ENCODE measurements at places on chromosomes 3 and 15. TPM values are rescaled to one million over a fixed set of nuclear protein-coding genes. Genes with fewer than 3 reads are reported as not detected.
A peak's percentile ranks its signal among the peaks of the same experiment; 100 is the strongest.

DNA sequence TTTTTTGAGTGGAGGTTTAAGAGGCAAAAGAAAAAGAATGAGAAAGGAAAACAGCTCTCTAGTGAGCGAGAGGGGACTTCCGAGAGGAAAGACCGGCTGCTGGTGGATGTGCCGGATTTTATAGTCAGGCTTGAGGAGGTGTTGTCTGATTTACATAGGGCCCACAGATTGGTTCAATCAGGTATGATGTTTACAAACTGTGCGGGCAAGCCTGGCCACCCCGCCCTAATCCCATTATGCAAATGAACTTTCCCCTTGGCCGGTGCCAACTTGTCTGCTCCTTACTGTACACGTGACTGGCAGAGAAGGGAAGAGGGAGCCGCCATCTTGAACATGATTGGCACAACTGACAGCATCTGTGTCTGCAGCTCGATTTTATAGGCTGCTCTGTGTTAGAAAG is 44.7 kb downstream of the FAM43A start:
- H3K36me3 ChIP-seq: no peaks in the 10 kb centered on the region
- no peaks in the 10 kb centered on the region for H3K27me3 ChIP-seq
- no peak for DNase-seq
- H3K27ac ChIP-seq: no peak overlapping the region

TSPAN3 gene
- total RNA-seq: 92.1 TPM

DPPA2 gene
- not detected for total RNA-seq

DNA sequence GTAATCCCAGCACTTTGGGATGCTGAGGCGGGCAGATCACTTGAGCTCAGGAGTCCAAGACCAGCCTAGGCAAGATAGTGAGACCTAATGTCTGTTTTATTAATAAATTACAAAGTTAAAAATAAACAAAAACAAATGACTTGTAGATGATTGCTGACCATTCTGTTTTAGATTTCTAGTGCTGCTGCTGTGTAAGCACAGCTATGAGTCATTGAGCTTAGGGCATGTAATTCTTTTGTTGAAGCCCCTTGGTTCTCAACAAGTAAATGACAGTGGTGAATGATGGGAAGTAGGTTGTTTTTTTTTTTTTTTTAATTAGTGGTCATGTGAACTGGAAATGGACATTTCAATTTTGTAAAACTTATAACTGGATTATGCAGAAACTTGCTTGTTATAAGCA is 63.3 kb downstream of the LEO1 start:
- no peaks in the 10 kb centered on the region for H3K4me1 ChIP-seq
- DNase-seq: no peak

SOX14 gene
- total RNA-seq: not detected

GRCh38 chr3:38283810-38284755 is 2.0 kb downstream of the SLC22A14 start:
- no peak overlapping the region for H3K27ac ChIP-seq
- no peak for DNase-seq
- H3K4me3 ChIP-seq: no peak overlapping the region
- no peaks in the 10 kb centered on the region for H3K36me3 ChIP-seq
- H3K4me1 ChIP-seq: no peaks in the 10 kb centered on the region

- no peaks in the 10 kb centered on the region for H3K36me3 ChIP-seq
- H3K4me3 ChIP-seq: no peak overlapping the region
- H3K4me1 ChIP-seq: peaks cover 16% of the 10 kb centered on the region
- DNase-seq: no peak
- no peaks in the 10 kb centered on the region for H3K27me3 ChIP-seq
- H3K27ac ChIP-seq: no peak overlapping the region
Observed at GRCh38 chr3:115082260-115082659, 64.8 kb downstream of the ZBTB20 start.

GRCh38 chr3:138441742-138442141 is 7.3 kb downstream of the ESYT3 start:
- H3K27ac ChIP-seq: no peak overlapping the region
- H3K4me3 ChIP-seq: no peak overlapping the region
- no peak for DNase-seq
- no peaks in the 10 kb centered on the region for H3K27me3 ChIP-seq
- no peaks in the 10 kb centered on the region for H3K36me3 ChIP-seq

- no peak overlapping the region for H3K27ac ChIP-seq
- H3K4me1 ChIP-seq: no peaks in the 10 kb centered on the region
- H3K36me3 ChIP-seq: no peaks in the 10 kb centered on the region
- no peak overlapping the region for H3K4me3 ChIP-seq
- DNase-seq: no peak
- peaks cover 60% of the 10 kb centered on the region for H3K27me3 ChIP-seq
Observed at GRCh38 chr3:45218578-45219390, 7.3 kb downstream of the TMEM158 start.

GRCh38 chr3:159765030-159765859 is 223.4 kb upstream of the IL12A start:
- H3K4me1 ChIP-seq: peaks cover 7% of the 10 kb centered on the region
- no peaks in the 10 kb centered on the region for H3K27me3 ChIP-seq
- DNase-seq: peak; percentile 91
- peak overlapping the region; percentile 95 for H3K27ac ChIP-seq
- peaks cover 2% of the 10 kb centered on the region for H3K36me3 ChIP-seq

RASL12 gene
- 20.1 TPM for total RNA-seq

- H3K27me3 ChIP-seq: no peaks in the 10 kb centered on the region
- no peaks in the 10 kb centered on the region for H3K36me3 ChIP-seq
Observed at GRCh38 chr3:128605091-128606046, 45.2 kb downstream of the RPN1 start.

- no peak overlapping the region for H3K27ac ChIP-seq
- no peaks in the 10 kb centered on the region for H3K36me3 ChIP-seq
- H3K4me1 ChIP-seq: peaks cover 29% of the 10 kb centered on the region
- no peak for DNase-seq
- H3K27me3 ChIP-seq: peaks cover 100% of the 10 kb centered on the region
- no peak overlapping the region for H3K4me3 ChIP-seq
Observed at GRCh38 chr3:147407498-147408187, 1.3 kb upstream of the ZIC4 start.

GRCh38 chr3:18438586-18438985 is 13.4 kb upstream of the SATB1 start:
- no peak for DNase-seq
- peaks cover 4% of the 10 kb centered on the region for H3K4me1 ChIP-seq
- H3K36me3 ChIP-seq: no peaks in the 10 kb centered on the region
- H3K4me3 ChIP-seq: no peak overlapping the region

SCAMP5 gene
- total RNA-seq: 3.6 TPM

- H3K27me3 ChIP-seq: no peaks in the 10 kb centered on the region
- peaks cover 9% of the 10 kb centered on the region for H3K36me3 ChIP-seq
- DNase-seq: no peak
- peaks cover 6% of the 10 kb centered on the region for H3K4me1 ChIP-seq
- H3K4me3 ChIP-seq: no peak overlapping the region
Observed at GRCh38 chr3:12512534-12513118, 28.3 kb downstream of the TSEN2 start.

DNA sequence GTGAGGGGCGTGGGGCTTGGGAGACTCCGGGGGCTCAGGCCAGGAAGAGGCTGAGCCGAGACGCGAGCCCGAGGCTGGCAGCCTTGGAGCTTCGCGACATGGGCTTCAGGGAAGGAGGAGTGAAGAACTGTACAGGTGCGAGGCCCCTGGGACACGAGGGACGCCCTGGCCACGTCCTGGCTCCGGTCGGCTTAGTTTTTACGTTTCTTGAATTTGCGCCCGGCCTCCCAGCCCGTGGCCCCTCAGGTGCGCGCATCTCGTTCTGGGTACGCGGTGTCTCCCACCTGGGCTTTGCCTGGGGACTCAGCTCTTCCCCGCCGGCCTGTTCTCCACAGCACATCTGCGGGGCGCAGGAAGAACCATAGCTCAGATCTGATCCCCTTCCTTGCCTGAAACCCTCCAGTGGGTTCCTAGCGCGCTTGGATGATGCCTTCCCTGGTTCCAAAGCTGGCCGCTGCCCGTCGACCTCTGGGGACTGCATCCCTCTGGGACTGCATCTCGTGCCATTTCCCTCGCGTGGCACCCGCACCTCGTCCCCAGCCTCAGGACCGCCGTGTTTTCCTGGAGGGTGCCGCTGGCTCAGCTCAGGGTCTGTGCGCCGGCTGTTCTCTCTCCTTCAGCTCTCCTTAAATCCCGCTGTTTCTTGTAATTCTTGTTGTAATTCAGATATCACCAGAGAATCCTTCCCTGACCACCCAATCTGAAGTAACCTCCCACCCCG is 614 bp downstream of the CHCHD6 start:
- H3K36me3 ChIP-seq: no peaks in the 10 kb centered on the region
- no peaks in the 10 kb centered on the region for H3K27me3 ChIP-seq
- DNase-seq: no peak
- H3K27ac ChIP-seq: peak overlapping the region; percentile 55
- H3K4me3 ChIP-seq: peak overlapping the region; percentile 85

PAQR9 gene
- 15.7 TPM for total RNA-seq

- H3K27ac ChIP-seq: peak overlapping the region; percentile 77
- no peaks in the 10 kb centered on the region for H3K27me3 ChIP-seq
- H3K4me3 ChIP-seq: peak overlapping the region; percentile 94
- H3K36me3 ChIP-seq: no peaks in the 10 kb centered on the region
- no peak for DNase-seq
- peaks cover 16% of the 10 kb centered on the region for H3K4me1 ChIP-seq
Observed at GRCh38 chr3:36945333-36945980, 603 bp upstream of the TRANK1 start.

DNA sequence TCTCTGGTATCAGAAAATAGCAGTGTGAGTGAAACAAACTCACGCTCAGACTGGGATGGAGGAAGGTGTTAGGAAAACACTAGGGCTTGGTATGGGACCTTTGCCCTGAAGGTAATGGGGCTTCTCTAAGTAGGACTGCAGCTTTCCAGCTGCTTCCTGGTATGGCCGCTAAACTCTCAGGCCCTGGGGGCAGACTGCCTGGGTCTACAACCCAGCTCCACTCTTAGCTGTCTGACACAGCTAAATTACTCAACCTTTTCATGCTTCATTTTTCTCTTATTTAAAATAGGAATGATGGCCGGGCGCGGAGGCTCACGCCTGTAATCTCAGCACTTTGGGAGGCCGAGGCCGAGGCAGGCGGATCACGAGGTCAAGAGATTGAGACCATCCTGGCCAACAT is 5.2 kb upstream of the YEATS2 start:
- H3K4me3 ChIP-seq: no peak overlapping the region
- H3K4me1 ChIP-seq: no peaks in the 10 kb centered on the region
- no peak for DNase-seq
- no peak overlapping the region for H3K27ac ChIP-seq

DNA sequence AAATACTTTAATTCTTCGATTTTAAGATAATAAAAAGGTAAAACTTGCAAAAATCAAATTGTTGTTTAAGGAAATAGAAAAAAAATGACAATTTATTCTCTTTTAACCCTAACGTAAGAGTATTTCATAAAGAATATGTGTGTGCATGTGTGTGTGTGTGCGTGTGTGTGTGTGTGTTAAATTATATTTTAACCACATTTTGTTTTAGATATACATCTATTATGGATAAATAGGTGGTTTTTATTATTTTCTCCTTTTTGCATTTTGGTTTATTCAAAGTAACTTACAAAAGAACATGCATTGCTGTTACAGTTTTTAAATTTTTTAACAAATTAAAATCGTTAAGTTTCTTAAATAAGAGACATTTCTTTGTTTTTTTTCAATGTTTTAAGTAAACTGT is 414.4 kb downstream of the NAALADL2 start:
- no peaks in the 10 kb centered on the region for H3K27me3 ChIP-seq
- H3K4me1 ChIP-seq: no peaks in the 10 kb centered on the region
- H3K27ac ChIP-seq: no peak overlapping the region
- no peaks in the 10 kb centered on the region for H3K36me3 ChIP-seq

P2RY13 gene
- total RNA-seq: 0.77 TPM

PPP2R3A gene
- 148 TPM for total RNA-seq

DNA sequence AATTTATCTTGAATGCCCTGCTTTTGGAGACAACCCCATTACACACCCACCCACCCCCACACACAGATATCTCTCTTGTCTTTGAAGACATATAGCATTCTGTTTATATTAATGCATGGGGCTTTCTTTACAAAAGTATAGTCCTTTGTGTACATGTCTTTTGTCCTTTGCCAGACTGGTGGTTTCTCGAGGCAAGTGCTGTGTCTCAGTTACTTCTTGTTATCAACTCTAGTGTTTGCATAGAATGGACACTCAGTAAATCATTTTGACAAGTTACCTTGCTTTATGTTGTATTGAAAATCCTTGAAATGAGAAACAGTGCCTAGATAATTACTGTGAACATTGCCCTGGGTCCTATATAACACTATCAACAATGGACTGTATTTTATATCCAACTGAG is 33.9 kb downstream of the KBTBD8 start:
- H3K4me1 ChIP-seq: no peaks in the 10 kb centered on the region
- no peak overlapping the region for H3K27ac ChIP-seq
- no peaks in the 10 kb centered on the region for H3K36me3 ChIP-seq
- no peak overlapping the region for H3K4me3 ChIP-seq

DNA sequence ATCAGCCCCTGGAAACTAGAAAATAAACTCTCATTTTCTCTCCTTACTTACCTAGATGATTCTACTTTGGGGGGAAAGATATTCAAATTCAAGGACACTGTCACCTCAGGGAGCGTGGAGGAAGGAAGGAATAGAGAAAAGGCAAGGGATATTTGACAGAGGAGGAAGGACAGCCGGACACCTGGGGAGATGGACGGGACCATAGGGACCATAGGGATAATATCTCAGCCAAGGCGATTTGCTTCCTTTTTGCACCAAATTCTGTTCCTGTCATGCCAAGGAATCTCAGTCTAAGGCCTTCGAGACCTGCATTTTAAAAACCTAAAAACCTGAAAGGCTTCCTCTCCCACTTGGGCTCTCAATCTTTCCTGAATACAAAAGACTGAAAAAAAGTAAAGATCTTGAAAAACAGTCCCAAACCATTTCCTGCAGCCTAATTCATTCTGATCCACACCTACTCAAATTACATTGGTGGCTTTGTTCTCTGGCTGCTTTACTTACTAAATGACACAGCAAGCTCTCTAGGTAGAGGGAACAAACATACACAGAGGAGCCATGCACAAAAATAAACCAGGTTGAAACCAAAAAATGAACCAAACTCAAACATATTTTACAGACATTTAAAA is 73.9 kb upstream of the SLC24A5 start:
- H3K4me3 ChIP-seq: no peak overlapping the region
- H3K36me3 ChIP-seq: no peaks in the 10 kb centered on the region
- no peak overlapping the region for H3K27ac ChIP-seq
- no peaks in the 10 kb centered on the region for H3K27me3 ChIP-seq

DNA sequence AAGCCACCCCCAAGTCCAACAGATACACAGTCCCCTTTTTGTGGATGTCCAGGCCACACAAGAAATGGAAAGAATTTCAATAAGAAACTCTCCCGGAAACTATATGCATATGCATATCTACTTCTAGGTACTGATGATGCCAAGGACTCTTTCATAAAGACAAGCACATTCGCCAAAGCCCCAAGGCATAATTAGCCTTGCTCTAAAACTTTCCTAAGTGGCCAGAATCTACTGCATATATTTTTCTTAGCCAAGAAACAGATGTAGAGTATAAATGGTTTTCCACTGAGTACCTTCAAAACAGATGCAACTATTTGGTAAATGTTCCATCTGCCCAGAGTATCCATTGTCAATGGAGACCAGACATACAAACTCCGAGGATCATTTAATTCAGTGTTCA is 73.9 kb downstream of the MAGI1 start:
- no peaks in the 10 kb centered on the region for H3K36me3 ChIP-seq
- no peak for DNase-seq
- H3K4me3 ChIP-seq: no peak overlapping the region
- H3K4me1 ChIP-seq: peaks cover 71% of the 10 kb centered on the region

OR5K2 gene
- total RNA-seq: not detected

GRCh38 chr3:28117598-28117997 is 123.8 kb upstream of the CMC1 start:
- H3K4me1 ChIP-seq: peaks cover 5% of the 10 kb centered on the region
- no peaks in the 10 kb centered on the region for H3K36me3 ChIP-seq
- DNase-seq: no peak
- no peaks in the 10 kb centered on the region for H3K27me3 ChIP-seq
- H3K27ac ChIP-seq: no peak overlapping the region
- no peak overlapping the region for H3K4me3 ChIP-seq

Measured in heart right ventricle (tissue), 16 donors.